Fibroblast of skin of right biceps (primary cell): ENCODE measurements at places on chromosomes 7 and 10.

- no peak for DNase-seq
These were observed 418.5 kb upstream of the MGMT start for GRCh38 chr10:129048513-129048912.

DNA sequence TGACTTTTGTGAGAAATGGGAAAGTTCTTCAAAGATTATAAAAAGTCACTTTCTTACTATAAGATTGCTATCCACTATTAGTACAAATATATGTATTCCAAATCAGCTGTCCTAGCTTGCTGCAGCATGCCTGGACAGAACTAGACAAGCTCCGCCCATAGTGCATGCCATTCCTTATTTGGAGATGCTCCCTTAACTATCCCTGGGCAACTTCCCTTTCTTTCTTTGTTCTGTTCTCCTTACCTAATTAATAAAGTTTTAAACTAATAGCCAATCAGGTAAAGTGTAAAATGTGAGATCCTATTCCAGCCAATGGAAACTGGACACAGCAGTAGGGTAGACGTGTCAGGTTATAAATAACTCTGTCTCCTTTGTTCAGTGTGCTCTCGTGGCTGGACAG, 281.9 kb downstream of the CAMK1D start:
- DNase-seq: peak; percentile 10

DNA sequence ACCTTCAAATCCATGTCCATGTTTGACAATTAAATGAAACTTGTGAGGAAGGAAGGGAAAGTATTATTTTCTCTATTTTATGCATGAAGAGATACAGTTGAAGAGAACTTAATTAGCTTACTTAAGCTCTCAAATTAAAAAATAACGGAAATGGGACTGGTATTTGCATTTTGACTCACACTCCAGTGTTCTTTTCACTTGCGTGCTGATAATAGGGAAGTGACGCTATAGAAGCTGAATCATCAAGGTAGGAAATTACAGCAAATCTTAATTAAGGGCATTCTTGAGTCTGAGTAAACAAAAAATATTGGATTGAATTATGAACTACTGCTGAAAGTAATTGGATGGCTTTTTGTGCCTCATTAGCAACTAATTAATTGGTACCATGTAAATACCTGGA, 44.0 kb upstream of the NPVF start:
- no peak for DNase-seq

DNA sequence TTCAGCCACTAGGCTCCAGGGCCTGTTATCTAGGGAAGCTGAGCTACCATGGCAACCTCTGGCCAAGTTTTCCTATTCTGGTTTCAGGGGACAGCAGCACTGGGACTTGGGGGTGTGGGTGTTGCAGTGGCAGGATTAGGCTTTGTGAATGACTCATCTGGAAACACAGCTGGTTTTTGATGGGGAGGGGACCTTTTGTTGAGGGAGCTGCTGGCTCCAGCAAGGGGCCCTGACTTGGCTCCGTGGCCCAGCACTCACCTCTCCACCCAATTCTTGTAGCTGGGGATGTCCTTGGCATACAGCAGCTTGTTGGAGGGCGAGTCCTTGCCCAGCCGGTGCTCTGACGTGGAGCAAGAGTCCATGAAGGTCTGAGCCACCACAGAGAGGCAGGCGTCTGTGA, 435.9 kb downstream of the PLXNA4 start:
- DNase-seq: peak; percentile 26

DNA sequence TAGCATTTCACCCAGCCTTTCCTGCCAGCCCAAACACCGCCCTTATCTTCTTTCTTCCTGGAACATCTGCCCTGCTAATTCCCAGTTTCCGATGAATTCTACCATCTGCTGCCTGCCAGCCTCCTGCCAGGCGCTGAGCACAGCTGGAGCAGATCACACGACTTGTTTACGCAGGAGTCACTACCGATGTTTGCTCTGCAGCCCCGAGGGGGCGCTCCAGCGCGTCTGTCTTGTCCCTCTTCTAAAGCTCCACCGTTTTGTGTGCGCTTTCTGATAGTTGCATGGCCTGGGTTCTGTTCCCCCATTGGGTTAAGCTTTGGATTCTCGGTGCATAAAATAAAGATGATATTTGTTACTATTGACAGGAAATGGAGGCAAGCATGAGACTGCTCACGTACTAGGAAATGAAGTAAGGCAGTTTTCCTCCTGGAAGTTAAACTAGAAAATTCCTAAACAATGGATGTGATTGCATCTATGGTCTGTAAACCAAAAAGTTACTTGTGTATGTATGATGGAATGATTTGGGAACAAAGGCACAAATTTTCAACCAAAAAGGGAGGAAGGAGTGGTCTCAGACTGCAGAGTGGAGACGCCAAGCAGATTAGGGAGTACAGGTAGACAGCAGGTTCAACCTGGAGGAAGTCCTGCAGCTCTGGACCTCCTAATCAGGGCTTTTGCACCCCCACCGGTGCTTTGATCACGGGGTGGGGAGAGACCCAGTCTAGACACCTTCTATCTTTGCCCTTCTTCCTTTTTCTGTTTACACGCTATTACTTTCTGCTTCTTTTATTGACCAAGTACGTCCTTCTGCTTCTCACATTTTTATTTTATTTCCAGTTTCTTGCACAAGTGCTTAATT, 2.2 kb upstream of the RBM17 start:
- peak; percentile 78 for DNase-seq

GRCh38 chr10:17475661-17476060, 21.3 kb upstream of the ST8SIA6 start:
- DNase-seq: no peak

- no peak for DNase-seq
These were observed 574.4 kb downstream of the PTPRN2 start for GRCh38 chr7:158013085-158013668.

GRCh38 chr10:119448628-119449584, 93.6 kb downstream of the RGS10 start:
- DNase-seq: no peak

GRCh38 chr10:1190052-1190395, 133.8 kb downstream of the WDR37 start:
- no peak for DNase-seq

GRCh38 chr10:123600177-123600576, 66.0 kb upstream of the GPR26 start:
- no peak for DNase-seq

GRCh38 chr7:147199868-147200267, 1083.3 kb downstream of the CNTNAP2 start:
- no peak for DNase-seq

GRCh38 chr7:69260023-69260422, 338.3 kb upstream of the AUTS2 start:
- no peak for DNase-seq

GRCh38 chr10:34172936-34173533, 642.1 kb downstream of the PARD3 start:
- DNase-seq: peak; percentile 72

GRCh38 chr7:40507166-40507565, 372.4 kb downstream of the SUGCT start:
- no peak for DNase-seq

DNA sequence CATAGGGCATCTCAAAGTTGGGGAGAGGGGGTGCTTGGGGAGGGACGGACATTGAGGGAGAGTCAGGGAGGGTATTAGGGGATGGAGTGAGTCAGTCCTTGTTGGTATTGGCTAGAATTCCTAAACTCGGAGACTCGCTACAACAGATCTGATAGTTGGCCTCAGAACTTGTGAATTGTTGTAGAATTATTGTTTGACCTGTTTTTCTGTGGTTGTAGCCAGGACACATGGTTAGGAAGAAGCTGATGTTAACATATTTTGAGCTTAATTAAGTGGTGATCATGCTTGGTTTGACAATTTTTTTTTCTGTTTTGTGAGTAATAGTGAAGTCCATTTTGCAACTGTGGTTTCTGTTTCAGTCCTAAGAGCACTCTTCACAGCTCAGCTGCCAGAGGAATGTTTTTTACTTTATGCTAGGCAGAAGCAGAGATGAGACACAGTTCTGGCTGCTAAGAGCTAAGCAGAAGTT, 1190.3 kb upstream of the C7orf33 start:
- peak; percentile 70 for DNase-seq

DNA sequence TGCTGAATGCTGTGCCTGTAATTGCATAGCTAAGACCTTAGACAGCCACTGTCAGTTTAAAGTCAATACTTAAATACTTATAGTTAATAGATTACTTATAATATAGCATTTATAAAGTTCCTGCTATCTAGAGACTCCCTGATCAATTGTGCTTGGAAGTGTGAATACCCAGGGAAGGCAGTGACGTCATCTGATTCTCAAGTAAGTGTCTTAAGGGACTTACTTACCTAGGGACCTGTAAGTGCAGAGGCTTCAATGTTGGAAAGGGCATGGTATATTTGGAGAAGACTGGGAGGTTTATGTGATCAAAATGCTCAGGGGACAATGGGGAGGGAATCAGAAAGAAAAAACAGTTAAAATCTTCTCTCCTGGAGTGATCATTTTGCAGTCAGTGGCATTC, 55.0 kb downstream of the BICC1 start:
- no peak for DNase-seq

- DNase-seq: no peak
These were observed 46.7 kb downstream of the OSBPL3 start for GRCh38 chr7:24933298-24933697.

GRCh38 chr10:35554036-35554435, 51.1 kb upstream of the GJD4 start:
- DNase-seq: no peak
